ENCODE measurements at places on chromosomes 2 and 18. TPM values are rescaled to one million over a fixed set of nuclear protein-coding genes. Genes with fewer than 3 reads are reported as not detected.
A peak's percentile ranks its signal among the peaks of the same experiment; 100 is the strongest.

DNA sequence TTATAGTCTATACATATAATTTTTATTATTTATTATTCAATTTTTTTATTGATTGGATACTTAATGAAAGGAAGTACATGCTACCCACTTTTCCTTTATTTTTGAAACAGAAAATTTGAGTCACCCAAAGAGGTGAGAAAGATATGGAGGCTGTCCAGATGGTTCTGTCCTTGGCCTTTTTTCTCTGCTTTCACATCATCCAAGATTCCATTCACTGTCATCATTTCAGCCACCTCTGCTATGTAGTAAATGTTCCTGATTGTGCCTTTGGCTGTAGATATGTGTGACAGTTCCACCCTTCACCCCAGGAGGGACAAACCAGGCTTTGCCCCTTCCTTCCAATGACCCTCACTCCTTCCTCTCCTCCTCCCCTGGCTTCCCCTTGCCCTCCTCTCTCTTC, 675.7 kb upstream of the ID2 start:
- DNase-seq = no peak

- no peak for DNase-seq
Measured at GRCh38 chr2:38159191-38159590, 83.2 kb upstream of the CYP1B1 start.

Gene CFAP65
- not detected for total RNA-seq

Gene NYAP2
- not detected for total RNA-seq

GRCh38 chr2:22110244-22110651, 986.5 kb downstream of the TDRD15 start:
- no peak for DNase-seq

DNA sequence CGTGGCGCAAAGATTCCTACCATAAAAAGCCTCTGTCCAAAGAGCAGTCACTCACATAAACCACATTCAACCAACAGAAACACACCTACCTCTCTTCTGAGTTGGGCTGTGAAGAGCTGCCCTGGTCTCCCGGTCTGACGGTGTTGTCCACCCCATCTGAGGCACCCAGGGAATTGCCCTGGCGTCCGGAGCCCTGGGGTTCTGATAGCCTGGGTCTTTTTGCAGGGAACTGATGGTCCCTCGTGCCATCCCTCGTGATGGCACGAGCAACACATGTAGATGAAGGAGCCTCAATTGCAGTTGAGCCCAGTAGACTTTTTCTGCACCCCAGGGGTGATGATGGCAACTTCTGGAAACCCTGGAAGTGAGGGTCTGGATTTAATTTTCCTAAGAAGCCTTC, 13.8 kb downstream of the HJURP start:
- no peak for DNase-seq

DNA sequence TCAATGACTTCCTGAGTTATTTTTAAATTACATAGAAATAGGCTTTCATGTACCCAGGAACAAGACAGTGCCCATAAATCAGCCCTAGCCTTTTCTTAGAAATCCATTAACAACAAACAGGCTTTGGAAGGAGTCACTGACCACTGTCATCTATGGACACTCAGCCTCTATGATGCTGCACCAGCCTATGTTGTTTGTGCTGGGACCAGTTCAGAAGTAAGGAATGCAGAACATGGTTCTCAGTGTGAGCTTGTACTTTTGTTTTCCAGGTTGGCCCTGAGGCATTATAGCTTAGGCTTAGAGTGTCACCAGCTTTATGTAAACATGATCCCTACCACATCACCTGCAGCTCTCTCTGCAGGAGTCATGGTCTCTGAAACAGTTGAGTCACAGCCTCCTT, 335.7 kb upstream of the CDH7 start:
- no peak for DNase-seq

- no peak for DNase-seq
Measured at GRCh38 chr2:84276590-84277255, 182.4 kb downstream of the SUCLG1 start.

DNA sequence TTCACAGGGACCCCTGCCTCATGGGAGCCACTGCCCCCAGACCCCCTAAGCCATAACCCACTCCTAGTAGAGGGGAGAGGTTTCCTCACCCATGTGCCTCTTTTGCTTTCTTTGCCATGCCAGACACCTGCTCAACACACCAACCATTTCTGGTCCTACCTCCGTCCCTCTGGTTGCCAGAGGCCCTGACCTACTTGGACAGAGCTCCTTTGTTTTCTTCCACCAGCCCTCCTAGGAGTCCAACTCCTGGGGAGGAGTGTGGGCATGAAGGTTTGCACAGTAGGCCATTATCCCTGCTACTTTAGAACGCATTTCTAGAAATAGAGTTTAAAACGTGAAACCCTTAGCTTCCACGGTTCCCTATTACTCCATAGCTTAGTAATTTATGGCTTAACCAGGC, 76.6 kb upstream of the FAM237A start:
- DNase-seq = no peak

Gene CABLES1
- total RNA-seq = 51.2 TPM

Gene SLC8A1
- 1.2 TPM for total RNA-seq

DNA sequence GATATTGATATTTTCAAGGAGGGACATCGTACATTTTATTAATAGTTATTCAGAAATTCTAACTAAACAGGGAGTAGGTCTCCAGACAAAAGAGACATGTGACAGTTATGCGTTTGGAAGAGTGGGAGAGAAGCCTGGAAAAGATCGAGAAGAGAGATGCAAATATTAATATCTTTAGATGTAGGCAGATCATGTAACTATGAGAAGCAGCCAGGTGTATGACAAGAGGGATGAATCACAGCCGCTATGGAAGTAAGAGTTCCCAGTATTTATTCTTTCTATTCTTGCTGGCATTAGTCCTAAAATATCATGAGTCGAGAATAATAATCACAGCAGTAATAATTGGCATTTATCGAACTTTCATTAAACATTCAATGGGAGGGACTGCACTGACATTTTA, 140.2 kb downstream of the CSRNP3 start:
- no peak for DNase-seq

- DNase-seq = no peak
Measured at GRCh38 chr2:204293884-204294747, 251.2 kb upstream of the PARD3B start.

DNA sequence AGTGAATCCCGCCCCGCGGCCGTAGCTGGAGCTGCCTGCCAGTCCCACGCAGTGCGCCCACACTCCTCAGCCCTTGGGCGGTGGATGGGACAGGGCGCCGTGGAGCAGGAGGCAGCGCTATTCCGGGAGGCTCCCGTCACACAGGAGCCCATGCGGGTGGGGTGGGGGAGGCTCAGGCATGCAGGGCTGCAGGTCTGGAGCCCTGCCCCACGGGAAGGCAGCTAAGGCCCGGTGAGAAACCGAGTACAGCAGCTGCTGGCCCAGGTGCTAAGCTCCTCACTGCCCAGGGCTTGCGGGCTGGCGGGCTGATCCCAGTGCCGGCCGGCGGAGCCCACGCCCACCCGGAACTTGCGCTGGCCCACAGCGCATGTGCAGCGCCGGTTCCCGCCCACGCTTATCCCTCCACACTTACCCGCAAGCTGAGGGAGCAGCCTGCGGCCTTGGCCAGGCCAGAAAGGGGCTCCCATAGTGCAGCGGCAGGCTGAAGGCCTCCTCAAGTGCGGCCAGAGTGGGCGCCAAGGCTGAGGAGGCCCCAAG, 1152.8 kb upstream of the CELF4 start:
- DNase-seq = no peak

- no peak for DNase-seq
Measured at GRCh38 chr18:8358033-8358765, 251.0 kb upstream of the RAB12 start.

- no peak for DNase-seq
Measured at GRCh38 chr2:226683196-226683595, 116.4 kb downstream of the IRS1 start.

GRCh38 chr18:54830260-54830659, 2.0 kb downstream of the RAB27B start:
- DNase-seq = no peak

DNA sequence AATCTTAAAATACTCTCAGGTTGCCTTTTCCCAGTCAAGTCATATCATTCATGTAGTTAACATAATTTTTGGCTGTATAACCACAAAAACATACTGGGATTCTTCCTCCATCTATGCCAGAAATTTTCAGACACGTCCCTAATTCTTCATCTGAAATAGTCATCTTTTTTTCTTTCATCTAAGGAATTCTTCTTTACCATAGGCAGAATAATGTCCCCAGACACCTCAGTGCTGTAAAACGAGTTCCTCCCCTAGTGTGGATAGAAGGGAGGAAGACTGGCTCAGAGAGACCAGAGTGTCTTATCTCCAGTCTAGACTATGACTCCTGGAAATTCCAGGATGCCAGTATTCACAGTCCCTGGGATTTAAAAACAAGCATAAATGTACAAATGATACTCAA, 127.8 kb downstream of the MREG start:
- DNase-seq = no peak

DNA sequence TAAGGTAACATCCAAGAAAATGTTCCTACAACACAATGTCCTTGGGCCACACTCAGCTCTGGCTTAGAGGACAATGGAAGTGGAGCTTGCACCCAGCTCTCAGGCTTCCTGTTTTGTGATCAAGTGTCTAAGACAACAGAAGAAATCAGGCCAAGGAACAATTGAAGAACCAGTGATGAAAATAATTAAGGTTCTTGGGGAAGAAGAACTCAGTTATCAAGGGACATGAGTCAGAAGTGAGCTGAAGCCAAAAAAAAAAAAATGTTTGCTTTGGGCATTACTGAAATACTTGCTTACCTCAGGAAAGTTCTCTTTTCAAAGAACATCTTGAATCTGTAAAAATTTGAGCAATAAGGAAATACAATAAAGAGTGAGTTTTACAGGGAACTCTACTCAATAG, 299.0 kb downstream of the FBXO15 start:
- peak; percentile 34 for DNase-seq

Gene PPIL3
- total RNA-seq = 29.0 TPM

DNA sequence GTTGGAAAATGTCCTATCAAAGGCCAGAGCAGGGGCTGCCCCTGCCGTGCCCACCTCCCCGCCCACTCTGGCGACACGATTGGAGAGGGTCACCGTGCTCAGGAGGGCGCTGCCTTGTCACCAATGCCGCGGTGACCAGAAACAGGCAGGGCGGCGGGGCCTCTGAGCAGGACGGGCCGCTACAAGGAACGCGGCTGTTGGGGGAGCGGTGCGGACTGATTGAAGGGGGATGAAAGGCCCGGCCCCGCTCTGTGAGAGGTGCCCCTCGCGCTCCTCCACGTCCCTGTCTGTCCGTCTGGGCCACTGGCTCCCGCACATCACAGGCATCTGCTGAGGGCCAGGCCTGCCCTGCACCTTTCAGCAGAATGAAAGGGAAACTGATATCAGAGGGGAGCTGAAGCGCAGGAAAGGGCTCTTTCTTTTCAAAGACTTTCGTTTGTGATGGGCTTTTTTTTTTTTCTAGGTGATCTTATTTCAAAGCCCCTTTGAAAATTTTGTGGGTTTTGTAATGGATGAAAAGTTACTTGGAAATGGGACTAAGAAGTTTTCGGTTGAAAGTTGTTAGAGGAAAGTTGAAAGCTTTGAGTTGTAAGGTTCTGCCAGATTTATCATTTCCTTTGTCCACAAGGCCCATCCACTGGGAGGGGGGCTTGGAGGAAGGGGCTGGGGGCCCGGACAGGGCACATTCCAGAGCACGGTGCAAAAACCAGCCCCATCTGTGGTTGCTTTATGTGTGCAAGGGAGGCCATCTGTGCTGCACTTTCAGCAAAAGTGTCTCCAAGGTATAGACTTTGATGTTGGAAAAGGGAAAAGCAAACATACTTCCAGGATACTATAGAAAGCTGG, 244.2 kb downstream of the KLHL29 start:
- DNase-seq = no peak

- DNase-seq = no peak
Measured at GRCh38 chr18:22307528-22307927, 110.2 kb downstream of the CTAGE1 start.

- DNase-seq = no peak
Measured at GRCh38 chr2:239726091-239726591, 299.0 kb downstream of the NDUFA10 start.

DNA sequence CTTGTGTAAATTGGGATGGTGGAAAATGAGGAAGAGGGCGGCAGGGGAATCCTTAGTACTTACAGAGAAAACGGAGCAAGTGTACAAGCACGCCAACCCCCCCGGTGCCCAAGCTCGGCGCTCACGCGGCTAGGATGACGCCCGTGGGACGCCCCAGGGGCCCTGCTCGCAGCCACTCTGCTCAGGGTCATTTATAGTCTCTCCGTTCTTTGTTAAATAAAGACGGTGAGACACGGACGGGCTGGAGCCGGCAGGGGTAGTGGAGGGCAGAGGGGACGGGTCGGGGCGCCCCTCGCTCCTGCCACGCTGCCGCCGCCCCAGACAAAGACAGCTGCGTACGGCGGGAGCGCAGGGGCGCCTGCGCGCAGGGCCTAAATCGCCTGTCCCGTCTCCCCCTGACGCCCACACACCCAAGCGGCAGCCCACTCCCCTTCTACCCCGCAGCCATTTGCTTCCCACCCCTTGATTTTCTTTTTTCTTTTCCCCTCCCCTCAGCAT, 37.8 kb downstream of the PCBP1 start:
- DNase-seq = no peak

Gene CCDC93
- total RNA-seq = 12.9 TPM

Gene MORN2
- 8.4 TPM for total RNA-seq

Gene FSHR
- not detected for total RNA-seq

DNA sequence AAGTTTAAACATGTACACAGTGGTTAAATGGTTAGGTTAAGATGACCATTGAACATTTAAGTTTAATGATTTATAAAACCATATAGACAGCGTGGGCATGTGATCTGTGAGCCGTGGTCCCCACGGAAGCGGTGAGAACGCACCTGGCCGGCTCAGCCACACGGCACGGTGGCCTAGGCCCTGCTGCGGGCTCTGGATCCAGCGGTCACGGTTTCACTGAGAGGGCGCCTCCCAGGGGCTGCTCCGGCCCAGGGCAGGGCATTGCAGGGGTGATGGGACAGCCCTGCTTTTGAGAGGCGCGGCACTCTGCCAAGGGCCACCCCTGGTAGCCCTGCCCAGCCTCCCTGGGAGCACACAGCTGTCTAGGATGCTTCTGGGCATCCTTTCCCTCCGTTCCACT, 124.9 kb downstream of the RGPD3 start:
- DNase-seq = no peak

GRCh38 chr2:152222975-152223637, 47.5 kb upstream of the STAM2 start:
- no peak for DNase-seq

- DNase-seq = no peak
Measured at GRCh38 chr2:126981476-126981875, 82.8 kb downstream of the TEX51 start.
